ENCODE measurements at places on chromosomes 11 and 22.

DNA sequence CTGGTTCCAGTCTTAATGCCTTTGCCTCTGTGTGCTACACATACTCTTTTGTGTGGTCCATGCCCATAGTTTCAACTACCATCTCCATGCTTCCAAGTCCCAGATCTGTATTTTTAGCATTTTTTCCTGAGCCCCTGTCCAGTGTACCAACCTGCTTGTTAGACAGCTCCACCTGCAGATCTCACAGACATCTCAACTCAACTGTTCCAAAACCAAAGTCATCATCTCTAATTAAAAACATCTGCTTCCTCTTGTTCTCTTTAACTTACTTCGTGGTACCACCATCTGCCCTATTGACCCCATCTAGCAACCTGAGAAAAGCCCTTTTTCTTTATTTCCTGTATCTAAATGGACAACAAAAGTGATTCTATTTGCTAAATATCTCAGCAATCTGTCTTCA lies 8.6 kb upstream of the KMT2A start:
- no peak for DNase-seq

GRCh38 chr22:23718371-23719165 lies 27.8 kb downstream of the RGL4 start:
- DNase-seq: no peak

GRCh38 chr11:3834664-3835461 lies 5.9 kb downstream of the RHOG start:
- peak; percentile 33 for DNase-seq

GRCh38 chr11:62811659-62812058 lies 6.4 kb upstream of the NXF1 start:
- no peak for DNase-seq

DNA sequence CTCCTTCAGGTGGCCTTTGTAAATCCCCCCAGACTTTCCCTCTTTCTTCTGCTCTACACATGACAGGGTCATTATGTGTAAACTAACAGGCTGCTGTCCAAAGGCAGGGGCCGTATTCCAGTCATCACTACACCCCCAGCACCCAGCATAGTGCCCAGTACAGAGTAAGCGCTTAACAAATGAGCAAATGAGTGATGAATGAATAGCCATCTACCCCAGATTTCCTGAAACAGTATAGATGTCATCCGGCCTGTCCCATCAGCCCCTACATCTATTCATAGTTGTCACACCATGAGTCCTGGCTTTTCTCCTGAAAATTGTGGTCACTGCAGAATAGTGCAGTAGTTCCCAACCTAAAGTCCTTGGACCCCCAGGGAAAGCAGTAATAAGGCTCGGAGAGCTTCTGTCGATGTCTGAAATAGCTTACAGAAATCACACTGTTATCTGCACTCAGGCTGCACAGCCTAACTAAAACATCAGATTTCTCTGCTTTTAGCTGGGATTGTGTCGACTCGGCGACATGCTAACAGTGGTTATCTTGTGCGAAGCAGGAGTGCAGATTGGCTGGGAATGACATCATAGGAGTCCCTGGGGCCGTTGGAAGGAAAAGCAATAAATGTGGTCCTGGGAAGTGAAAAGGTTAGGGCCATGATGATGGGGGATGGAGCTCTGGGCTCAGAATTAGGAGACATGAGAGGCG lies 143.8 kb upstream of the NECTIN1 start:
- DNase-seq: no peak

DNA sequence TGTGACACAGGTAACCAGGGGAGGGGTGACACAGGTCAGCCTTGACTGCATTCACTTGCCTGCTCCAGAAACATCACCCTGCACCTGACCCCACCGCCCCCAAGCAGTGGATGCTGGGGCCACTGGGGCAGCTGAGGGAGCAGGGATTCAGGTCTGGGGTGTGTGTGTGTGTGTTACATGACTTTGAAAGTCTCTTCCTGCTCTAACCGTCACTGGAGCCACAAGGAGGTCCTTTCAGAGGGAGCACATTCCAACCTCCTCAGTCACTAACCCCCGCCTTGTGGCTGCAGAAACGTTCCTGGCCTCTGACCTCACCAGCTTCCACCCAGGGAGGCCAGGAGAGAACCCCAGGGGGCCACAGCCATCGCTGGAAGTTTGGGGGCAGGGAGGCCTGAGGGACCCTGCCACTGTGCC lies 2.9 kb upstream of the FOSL1 start:
- DNase-seq: no peak

- DNase-seq: no peak
These were observed 69.6 kb downstream of the PPP2R1B start for GRCh38 chr11:111696556-111696955.

- DNase-seq: no peak
These were observed 18.3 kb downstream of the DNAL4 start for GRCh38 chr22:38775656-38776055.

- no peak for DNase-seq
These were observed 92.3 kb upstream of the PARVA start for GRCh38 chr11:12285106-12285505.

DNA sequence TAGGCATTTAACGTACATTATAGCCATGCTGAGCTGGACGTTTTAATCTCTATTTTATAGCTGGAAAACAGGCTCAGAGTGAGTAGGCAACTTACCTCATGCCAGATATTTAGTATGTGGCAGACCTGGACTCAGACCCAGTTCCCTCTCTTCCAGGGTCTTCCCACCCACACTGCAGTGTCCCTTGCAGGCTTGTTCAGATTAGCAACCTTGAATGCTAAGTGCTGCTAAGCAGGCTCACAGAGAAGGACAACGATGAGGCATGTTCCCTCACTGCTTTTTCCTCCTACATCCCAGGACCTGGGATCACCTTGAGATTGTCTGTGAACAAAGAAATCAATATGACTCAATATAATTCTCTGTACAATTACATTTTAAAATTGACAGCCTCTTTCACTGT lies 65.6 kb downstream of the NCAM1 start:
- DNase-seq: no peak

DNA sequence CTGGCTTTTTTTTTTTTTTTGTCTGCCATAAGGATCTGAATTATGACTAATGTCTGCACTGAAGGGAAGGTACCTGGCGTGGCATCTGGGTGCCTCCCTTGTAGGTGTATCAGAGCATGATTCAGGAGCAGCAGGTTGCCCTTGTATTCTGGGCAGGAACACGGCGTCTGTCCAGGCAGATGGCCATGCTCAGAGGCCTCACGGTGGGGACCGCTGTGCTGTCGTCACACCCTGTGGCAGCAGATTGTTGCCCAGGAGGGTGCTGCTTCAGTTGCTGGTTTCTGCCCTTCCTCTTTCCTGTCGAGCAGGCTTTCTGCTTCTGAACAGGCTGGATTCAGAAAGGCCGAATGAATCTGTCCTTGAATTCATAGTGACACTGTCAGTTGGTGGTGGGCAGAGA lies 11.0 kb downstream of the ZNRF3 start:
- DNase-seq: no peak

GRCh38 chr22:29145321-29146072 lies 60.2 kb upstream of the EMID1 start:
- DNase-seq: no peak

DNA sequence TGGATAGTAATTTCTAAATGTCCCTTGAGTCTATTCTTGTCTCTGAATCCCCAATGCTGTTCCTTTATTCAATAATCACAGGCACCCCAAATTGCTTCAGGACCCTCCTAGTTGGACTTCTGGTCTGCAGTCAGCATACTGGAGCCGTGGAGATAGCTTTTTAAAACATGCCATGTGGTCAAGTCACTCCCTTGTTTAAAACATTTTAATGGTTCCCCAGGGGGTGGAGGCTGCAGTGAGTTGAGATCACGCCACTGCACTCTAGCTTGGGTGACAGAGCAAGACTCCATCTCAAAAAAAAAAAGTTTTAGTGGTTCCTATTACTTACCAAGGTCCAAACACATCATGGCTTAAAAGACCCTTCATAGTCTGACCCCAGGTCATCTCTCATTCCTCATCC lies 220.3 kb downstream of the ADAMTS15 start:
- DNase-seq: no peak

- DNase-seq: no peak
These were observed 154.9 kb downstream of the SBF2 start for GRCh38 chr11:10139143-10139542.

DNA sequence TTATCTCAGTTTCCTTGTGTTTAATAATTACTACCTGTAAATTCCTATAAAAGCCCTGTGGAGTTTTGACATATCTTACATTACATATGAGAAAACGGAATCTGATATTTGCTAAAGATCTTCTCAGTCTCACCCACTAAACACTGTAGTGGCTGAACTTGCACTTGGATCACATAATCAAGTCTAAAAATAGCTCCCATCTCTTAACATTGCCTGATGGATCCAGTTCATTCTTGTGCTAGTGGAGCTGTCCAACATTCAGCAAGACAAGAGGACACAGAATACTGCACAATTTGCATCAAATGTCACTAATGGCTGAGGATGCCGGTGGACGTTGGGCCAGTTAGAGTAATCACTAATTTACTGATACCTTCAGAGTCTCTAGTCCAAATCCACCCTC lies 569.9 kb upstream of the ANO5 start:
- no peak for DNase-seq

GRCh38 chr11:18106688-18107087 lies 806 bp upstream of the SAAL1 start:
- peak; percentile 18 for DNase-seq

DNA sequence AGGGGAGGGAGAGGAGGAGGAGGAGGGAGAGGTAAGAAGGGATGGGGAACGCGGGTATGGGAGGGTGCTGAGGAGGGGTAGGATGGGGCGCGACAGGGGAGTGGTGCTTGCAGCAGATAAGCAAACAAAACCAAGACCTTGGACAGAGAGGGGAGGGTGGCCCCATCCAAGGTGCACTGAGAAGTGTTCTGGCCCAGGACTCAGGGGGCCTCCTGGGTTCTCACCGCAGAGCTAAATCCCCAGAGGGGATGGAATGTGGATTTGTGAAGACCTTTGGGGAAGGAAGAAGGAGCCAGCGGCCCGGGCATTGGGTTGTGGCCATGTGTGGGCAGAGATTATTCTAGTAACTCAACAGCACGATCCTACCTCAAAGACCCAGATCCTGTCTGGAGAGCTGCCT lies 90.9 kb upstream of the LINC01488 start:
- no peak for DNase-seq

DNA sequence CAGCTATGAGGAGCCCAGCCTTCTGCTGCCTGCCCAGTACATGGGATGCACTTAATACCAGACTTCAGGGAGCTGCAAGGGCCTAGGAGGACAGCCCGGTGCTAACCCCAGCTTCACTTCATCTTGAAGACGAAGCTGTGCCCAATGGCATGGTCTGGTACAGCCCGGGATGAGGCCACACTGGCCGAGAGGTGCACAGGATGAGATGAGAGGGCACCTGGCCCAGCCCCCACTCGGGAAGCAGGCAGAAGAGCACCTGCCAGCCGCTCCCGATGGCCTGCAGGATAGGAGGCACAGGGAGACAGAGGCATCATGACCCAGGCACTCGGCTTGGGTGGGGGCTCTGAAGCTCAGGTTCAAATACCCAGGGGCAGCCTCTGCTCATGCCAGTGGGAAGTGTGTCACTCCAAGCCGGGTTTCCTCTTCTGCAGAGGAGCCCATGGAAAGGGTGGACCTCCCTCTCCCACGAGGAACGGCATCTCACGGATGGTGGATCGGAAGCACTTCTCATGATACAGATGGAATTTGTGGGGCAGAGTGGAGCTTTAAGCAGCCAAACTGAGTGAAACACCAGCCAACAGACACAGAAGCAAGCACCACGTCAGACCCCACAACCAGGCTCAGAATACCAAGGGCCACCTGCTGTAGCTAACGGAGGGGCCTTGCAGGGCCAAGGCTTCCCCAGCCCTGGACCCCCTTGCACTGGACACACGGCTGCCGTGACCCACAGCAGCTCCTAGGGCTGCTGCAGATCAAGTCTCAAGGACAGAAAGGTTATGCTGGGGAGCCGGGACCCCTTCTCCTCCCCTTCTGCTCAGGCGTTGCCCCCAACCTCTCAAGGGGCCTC lies 875.2 kb downstream of the BRD1 start:
- DNase-seq: no peak

DNA sequence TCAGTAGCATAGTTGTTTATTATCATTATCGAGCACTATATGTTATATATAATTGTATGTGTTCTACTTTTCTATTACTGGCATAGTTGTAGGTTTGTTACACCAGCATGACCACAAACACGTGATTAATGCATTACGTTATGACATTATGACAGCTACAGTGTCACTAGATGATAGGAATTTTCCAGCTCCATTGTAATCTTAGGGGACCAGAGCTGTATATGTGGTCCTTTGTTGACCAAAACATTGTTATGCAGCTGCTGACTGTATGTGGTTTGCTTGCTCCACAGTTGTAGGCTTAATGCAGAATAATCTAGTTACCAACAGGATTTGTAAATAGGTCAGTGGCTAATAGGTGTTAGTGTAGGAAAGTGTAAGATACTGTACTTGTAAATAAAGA lies 66.1 kb downstream of the HSD17B12 start:
- DNase-seq: no peak

DNA sequence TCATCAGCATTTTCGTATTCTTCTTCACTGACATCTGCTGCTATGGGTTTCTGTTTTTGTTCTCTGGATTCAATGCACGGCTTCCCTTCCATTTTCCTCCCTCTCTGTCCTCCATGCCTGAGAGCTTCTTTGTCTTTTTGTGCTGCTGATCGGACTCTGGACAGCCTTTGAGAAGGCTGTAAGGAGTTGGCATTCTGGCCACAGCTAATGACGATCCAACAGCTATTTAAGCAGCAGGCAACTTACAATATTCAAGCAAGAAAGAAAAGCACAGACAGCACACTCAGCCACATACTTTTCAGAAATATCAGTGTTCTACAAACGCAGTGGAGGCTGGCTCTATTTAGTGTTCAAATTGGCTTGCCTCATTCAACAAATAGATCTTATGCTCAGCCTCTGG lies 60.9 kb upstream of the ZC3H12C start:
- no peak for DNase-seq

GRCh38 chr11:128196235-128196634 lies 391.1 kb downstream of the ETS1 start:
- no peak for DNase-seq

GRCh38 chr11:114196997-114197703 lies 99.0 kb upstream of the NNMT start:
- no peak for DNase-seq

DNA sequence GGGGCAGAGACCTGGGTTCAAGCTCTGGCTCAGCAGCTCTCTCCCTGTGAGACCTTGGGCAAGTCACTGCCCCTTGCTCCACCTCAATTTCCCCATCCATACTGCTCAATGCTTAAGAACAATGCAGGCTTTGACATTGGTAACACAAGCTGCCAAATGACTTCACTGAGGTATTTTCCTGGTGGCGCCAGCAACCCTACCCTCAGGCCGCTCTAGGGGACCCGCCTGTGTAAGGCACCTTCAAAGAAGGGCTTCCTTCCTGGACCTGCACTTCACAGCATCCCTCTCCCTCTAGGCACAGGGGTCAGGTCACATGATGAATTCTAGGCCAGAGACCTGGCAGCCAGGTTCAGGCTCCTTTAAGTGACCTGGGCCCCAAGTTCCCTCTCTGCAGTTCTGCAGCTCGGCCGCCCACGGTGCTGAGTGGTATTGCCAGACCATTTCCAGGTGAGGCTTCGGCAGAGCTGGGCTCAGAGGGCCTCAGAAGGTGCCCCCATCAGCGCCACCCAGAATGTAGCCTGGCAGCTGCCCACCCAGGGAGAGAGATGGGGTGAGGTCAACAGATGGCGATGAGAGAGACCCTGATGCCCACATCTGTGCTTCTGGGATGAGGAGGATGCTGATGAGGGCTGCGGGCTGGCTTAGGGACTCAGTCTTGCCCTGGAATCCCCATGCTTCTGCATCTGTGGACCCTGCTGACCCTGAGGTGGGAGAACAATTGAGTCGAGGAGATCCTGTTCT lies 4.5 kb downstream of the WNT11 start:
- DNase-seq: no peak
